ENCODE measurements at places on chromosomes 12 and 14.

- ATAC-seq = no peak
Measured at GRCh38 chr14:83874662-83875061, 1655.3 kb upstream of the FLRT2 start.

DNA sequence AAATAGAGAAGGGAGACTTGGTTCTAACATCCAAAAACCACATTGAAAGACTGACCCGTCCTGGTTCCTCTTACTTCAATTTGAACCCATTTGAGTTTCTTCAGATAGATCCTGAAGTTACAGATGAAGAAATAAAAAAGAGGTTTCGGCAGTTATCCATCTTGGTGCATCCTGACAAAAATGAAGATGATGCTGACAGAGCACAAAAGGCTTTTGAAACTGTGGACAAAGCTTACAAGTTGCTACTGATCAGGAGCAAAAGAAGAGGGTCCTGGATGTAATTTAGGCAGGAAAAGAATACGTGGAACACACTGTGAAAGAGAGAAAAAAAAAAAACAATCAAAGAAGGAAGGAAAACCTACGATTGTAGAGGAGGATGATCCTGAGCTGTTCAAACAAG is 25.4 kb upstream of the NFKBIA start:
- ATAC-seq = no peak

DNA sequence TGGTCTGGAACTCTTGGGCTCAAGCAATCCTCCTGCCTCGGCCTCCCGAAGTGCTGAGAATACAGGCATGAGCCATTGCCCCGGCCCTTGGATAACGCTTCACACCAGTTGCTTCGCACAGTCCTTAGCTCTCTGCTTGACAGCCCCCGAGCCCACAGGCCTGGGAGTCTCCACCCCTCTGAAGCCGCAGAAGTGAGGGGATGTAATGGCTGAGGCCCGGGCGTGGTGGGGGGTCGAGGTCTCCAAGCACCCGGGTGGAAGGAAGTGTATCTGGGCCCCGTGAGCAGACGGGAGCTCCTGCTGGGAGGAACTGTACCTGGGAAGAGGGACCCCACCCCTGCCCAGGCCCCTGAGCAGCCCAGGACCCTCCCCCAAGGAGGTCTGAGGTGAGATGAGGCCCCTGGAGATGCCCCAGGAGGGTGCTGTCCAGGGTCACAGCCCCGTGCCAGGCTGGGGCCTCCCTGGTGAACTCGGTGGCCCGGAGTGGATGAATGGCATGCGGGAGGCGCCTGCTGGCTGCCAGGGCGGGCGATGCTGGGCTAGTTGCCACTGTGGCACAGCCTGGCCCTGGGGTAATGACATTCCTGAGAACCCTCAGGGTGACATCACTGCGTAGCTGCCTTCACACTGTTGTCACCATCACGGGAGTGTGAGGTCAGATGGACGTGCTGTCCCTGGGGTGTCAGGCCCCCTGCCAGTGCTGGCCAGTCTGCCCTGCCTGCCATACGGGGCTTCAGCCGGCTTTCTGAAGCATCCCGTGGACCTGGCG is 48.9 kb downstream of the KIF26A start:
- no peak for ATAC-seq

DNA sequence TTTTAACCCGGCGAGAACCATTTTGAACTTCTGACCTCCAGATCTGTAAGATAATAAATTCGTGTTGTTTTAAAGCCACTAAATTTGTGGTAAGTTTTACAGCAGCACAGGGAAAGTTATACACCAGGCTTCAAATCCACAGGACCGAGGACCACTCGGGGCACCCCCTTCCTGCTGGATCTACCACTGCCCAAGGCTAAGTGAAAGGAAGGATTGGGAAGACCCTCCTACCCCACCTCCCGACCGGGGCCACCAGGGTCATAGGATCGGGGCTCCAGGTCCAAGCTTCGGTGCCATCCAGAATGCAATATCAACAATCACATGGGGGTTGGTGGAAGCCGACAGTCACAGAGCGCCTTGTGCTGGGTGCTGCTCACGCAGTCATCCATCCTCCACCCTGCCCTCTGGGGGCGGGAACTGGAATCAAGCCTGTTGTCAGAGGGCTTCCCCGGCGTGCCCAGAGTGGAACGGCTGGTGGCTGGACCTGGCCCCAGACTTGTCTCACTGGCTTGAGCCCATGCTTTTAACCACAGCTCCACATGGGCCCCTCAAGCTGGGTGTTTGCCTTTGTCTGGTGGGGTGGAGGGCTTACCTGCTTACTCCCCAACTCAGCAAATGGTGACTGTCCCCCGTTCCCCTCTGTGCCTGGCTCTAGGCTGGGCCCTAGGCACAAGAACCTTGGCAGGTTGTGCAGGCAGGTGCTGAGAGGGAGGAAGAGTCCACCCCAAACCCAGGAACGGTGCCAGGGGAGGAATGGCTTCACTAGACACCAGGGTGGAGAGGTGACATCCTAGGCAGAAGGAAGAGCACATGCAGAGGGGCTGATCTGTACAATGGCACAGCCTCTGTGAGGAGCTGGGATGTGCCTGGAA is 180.3 kb upstream of the RTL1 start:
- no peak for ATAC-seq

GRCh38 chr12:109020146-109020795 is 597 bp downstream of the SVOP start:
- ATAC-seq = no peak

GRCh38 chr14:71725922-71726579 is 206.2 kb upstream of the RGS6 start:
- ATAC-seq = peak; percentile 48

DNA sequence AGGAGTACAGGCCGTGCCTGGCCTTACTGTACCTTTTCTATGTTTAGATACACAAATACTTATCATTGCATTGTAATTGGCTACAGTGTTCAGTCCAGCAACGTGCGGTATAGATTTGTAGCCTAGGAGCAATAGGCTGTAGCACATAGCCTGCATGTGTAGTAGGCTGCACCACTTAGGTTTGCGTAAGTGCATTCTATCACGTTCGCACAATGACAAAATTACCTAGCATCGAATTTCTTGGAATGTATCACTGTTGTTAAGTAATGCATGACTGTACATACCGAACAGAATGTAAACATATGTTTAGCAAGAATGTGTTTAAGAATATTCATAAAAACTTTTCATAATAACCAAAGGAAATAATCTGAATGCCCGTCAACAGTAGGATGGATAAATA is 31.9 kb downstream of the VRTN start:
- no peak for ATAC-seq

DNA sequence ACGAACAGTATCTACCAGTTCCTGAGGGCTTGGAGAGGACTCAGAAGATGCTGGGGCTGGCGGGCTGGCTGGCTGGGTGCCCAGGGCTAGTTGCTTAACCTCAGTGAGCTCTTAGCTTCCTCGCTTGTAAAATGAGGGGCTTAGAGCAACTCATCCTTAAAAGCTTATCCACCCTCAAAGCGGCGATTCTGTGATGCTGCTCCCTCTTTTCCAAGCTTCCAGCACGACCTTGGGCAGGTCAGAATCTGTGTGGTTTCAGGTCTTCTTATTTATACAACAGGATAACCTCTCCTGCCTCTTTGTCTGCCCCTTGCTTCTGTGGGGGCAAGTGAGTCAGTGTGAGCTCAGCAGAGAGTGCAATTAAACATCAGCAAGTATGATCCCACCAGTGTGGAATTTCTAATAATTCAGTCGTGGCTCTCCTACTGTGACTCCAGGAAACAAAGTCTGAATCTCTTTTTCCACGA is 281.8 kb downstream of the KSR2 start:
- no peak for ATAC-seq

DNA sequence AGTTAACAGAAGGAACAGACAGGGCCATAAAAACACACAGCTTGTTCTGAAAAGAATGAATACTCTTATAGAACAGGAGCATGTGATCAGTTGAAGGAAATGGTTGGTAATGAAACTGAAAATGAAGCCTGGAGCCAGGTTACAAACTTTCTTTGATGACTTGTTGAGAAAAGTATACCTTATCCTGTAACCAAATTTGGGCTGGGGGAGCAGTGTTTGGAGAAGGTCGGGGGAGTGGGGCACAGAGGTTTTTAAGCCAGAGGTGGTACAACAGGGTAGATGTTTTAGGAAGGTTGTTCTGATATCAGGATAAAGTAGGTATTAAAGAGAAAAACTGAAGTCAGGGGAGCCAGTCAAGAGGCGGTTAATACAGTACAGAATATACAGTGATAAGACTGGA is 8.2 kb downstream of the GOLT1B start:
- peak; percentile 87 for ATAC-seq

DNA sequence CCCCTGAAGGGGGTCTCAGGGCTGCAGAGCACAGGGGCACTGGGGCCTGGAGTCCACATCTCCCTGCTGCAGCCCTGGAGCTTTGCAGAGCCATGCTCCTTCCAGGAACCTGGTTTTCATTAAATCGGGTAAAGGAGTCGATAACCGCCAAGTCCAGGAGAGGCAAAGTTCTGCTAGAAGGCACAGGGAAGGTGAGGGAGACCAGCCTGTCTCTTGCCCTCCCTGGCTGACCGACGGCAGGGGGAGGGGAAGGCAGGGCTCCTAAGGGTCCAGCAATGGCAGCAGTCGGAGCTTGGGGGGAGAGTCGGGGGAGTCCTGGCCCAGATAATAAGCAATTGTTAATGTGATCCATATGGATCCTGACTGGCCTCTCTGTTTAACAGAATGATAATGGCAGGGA is 3.0 kb downstream of the FIGNL2 start:
- ATAC-seq = no peak

DNA sequence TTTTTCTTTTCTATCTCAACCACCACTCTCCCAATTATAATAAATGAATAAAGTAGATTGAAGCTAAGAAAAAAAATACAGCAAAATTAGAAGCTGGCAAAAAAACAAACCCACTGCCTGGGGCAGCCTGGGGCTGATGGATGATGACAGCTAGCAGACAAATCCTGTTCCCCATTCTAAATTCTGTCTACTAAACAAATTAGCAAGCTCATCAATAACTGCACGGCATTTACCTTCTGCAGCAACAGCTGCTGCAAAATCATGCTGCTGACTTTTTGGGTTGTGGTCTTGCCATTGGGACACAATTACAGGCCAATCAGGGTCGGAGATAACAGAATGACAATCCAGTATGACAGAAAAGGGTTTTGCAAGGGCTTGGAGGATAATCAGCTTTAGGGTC is 443.6 kb upstream of the SOX5 start:
- no peak for ATAC-seq

- no peak for ATAC-seq
Measured at GRCh38 chr12:90254796-90255195, 546.2 kb upstream of the ATP2B1 start.

DNA sequence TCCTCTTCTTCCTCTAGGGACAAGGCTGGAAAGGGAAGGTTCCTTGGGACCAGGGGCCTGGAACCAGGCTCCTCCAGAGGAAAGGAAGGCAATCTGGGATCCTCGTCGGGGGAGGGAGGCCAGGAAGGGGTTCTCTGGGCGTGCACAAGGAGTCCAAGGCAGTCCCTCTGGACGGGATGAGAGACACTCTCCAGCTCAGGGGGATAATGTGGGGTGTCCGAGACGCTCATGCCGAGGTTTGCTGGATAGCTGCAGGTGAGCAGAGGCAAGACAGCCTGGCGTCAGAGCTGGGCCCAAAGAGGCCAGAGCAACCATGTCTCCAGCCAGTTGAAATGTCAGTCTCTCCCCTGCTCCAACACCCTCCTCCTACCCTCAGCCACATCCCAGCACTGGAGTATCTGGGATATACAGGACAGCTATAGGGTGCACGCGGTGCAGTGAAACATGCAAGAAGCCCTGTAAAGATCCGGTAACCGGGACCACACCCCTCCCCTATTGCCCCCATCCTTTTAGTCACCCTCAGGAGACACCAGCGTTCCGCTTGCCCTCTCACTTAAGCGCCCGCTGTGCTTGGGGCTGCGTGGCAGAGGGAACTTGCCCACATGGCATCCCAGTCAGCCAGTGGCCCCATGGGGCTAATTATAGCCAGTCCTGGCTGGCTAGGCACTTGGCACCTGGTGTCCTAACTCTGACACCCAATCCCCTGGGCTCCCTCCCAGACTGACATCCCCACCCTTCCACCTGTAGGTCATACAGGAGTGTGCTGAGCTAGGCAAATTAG is at the start of gene KLHL33:
Gene KLHL33, minus strand, starts transcription at position 585 of the 781 bp plus-strand sequence. Its CDS starts 355 bp downstream, at position 230.
- no peak for ATAC-seq

DNA sequence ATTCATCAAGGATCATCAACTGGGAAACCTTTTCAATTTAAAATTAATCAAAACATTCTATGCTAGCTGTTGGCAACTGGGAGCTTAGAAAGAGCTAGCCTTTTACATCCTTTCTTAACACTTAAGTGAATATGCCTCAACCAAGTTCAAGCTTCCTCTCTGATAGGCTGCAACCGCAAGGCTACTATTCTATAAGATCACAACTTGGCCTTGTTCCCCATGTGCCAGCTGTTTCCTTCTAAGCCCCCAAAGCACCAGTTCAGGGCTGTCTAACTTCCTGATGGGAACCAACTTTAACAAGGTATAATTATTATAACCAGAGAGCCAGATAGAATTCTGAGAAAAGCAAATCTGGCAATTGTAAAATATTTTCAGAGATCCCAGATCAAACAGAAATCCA is 37.0 kb downstream of the KCNC2 start:
- no peak for ATAC-seq

- no peak for ATAC-seq
Measured at GRCh38 chr14:73662487-73662943, 17.7 kb downstream of the DNAL1 start.

DNA sequence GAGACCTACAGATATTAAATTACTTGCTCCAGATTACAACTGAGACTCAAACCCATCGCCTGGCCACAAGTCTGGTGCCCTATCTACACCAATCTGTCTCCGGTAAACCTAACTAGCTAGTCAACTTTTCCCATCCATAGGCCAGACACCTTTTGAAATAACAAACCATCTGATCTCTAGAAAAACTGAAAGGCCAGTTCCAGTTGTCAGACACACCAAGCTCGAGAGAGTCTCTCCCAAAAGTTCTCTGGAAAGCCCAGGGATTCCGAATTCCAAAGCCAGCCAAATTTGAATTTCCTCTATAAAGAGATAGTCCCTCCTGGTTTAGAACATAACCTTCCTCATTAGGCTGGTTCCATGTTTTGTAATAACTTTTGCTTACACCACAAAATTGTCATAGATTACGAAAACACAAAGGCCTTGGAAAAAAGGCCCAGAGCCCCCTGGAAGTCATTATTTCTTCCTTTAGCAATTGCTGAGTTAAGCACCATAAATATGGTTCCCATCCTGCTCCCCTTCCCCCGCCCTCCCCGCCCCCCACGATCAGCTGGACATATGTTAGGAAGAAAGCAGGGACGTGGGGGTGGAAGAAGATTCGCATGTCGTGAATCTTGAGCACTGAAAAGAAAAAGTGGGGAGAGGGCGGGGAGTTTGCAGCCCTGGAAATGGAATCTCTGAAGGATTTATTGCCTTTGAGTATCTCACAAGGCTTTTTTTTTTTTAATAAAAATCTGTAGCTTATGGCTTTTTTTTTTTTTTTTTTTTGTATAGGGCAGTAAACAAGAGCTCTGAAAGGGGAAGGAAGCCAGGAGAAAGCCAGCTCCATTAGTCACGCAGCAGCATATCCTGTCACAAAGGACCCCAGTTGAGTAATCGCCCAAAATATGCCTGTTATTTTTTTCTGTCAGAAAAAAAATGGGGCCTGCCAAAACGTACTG is 110.4 kb downstream of the ZFP36L1 start:
- no peak for ATAC-seq

- ATAC-seq = no peak
Measured at GRCh38 chr14:51596488-51597117, 55.1 kb upstream of the FRMD6 start.

Data from activated CD4-positive, CD25-positive, alpha-beta regulatory T cell treated with anti-CD3 and anti-CD28 coated beads, Interleukin-2, amount 50 U/mL, for 24 hours (primary cell).